Ovary (tissue), 10 donors: ENCODE measurements at places on chromosomes 3 and 15. TPM values are rescaled to one million over a fixed set of nuclear protein-coding genes. Genes with fewer than 3 reads are reported as not detected.

Gene CELF6
- 3.2 TPM for polyA plus RNA-seq

Gene C3orf52
- polyA plus RNA-seq, result 0.24 TPM

Gene DNAH12
- polyA plus RNA-seq, result 0.29 TPM

Gene TTLL13
- polyA plus RNA-seq, result 0.04 TPM

Gene NR2F2
- 230 TPM for polyA plus RNA-seq

Gene TIGIT
- 1.00 TPM for polyA plus RNA-seq

Gene SAMMSON
- 0.23 TPM for polyA plus RNA-seq

Gene RAD51
- polyA plus RNA-seq, result 1.8 TPM

Gene KBTBD13
- polyA plus RNA-seq, result 0.10 TPM

Gene MEIS2
- 35.0 TPM for polyA plus RNA-seq

Gene GPR149
- polyA plus RNA-seq, result not detected

Gene MST1R
- 1.8 TPM for polyA plus RNA-seq

Gene AGBL1
- polyA plus RNA-seq, result not detected

Gene ZWILCH
- 5.2 TPM for polyA plus RNA-seq

Gene SAMD7
- not detected for polyA plus RNA-seq

Gene HAPLN3
- polyA plus RNA-seq, result 2.7 TPM

Gene ELP6
- polyA plus RNA-seq, result 24.6 TPM

Gene MME
- polyA plus RNA-seq, result 2.5 TPM
